ENCODE measurements at places on chromosomes 12 and 14.
A peak's percentile ranks its signal among the peaks of the same experiment; 100 is the strongest.

GRCh38 chr12:118900993-118901392 lies 80.3 kb upstream of the SRRM4 start:
- no peak for DNase-seq

DNA sequence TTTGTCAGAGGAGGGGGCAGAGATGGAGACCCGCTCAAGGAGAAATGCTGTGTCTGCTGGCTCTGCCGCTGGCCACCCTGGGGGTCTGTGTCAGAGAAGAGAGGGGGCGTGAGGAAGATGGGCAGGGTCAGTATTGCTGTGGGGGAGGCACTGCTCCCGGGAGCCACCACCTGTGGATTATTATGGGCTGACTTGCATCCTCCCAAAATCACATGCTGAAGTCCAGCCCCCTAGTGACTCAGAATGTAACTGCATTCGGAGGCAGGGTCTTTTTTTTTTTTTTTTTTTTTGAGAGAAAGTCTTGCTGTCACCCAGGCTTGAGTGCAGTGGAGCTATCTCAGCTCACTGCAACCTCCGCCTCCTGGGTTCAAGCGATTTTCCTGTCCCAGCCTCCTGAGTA lies 12.3 kb downstream of the ABCD4 start:
- DNase-seq, result no peak

DNA sequence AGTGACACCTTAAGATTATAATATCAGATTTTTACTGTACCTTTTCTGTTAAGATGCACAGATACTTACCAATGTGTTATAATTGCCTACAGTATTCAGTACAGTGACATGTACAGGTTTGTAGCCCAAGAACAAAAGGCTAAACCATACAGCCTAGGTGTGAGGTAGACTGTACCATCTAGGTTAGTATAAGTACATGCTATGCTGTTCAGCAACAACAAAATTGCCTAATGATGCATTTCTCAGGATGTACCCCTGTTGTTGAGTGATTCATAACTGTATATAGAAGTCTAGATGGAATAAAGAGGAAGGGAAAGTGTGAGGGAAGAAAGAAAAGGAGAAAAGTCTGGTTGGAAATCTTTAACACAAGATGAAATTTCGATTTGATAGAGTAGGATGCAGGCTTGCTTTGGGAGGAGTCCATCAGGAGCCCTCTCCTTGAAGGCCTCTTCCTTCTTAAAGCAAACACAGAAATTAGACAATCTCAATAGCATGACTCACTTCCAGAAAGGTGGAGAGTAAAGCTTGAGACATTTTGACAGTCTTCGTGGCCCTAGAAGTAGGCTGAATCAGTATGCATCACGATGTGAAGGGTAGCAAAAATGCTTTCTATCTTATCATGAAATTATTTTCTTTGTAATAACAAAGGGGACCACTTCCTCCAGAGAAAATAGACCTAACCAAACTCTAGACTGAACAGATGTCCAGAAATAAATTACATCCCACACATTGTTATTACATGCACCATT lies 191.5 kb downstream of the SYT1 start:
- DNase-seq, result no peak

- DNase-seq, result peak; percentile 71
These were observed 53.8 kb downstream of the VCPKMT start for GRCh38 chr14:50062438-50063085.

GRCh38 chr14:105581551-105582341 lies 55.4 kb downstream of the TMEM121 start:
- no peak for DNase-seq

GRCh38 chr12:49791700-49792099 lies 36.5 kb downstream of the NCKAP5L start:
- no peak for DNase-seq

GRCh38 chr12:128969480-128970055 lies 116.3 kb downstream of the GLT1D1 start:
- no peak for DNase-seq

DNA sequence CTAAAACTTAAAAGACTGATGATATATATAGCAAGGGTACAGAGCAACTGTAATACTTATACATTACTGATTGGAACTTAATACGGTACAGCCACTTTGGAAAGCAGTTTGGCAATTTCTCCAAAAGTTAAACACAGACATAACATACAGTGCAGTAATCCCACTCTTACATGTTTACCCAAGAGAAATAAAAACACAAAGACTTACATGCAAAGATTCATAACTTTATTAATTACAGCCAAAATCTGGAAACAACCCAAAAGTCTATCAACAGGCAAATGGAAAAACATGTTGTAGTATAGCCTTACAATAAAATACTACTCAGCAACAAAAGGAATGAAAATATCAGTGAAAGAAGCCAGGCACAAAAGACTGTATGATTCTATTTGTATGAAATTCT lies 84.6 kb downstream of the GARIN6 start:
- DNase-seq, result no peak

DNA sequence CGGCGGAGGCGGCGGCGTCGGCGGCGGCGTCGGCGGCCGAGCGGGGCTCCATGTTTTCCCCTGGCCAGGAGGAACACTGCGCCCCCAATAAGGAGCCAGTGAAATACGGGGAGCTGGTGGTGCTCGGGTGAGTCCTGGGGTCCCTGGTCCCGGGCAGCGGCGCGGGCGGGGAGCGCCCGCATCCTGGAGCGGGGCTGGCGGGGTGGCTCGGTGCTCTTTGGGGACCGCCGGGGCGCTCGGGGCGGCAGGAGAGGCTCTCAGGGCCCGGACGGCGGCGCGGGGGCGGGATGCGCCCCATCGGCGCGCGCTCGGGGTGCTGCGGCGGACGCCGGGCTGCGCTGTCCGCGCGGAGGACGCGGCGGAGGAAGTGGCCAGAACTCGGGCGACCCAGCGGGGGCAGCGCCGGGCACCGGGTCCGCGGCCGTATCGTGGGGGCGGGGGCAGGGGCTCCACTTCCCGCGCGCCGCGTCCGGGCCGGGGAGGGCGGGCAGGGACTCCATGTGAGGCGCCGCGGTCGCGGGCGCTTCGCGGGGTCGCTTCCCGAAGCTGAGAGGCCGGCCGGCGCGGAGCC lies 485 bp downstream of the PELI2 start:
- DNase-seq, result no peak

DNA sequence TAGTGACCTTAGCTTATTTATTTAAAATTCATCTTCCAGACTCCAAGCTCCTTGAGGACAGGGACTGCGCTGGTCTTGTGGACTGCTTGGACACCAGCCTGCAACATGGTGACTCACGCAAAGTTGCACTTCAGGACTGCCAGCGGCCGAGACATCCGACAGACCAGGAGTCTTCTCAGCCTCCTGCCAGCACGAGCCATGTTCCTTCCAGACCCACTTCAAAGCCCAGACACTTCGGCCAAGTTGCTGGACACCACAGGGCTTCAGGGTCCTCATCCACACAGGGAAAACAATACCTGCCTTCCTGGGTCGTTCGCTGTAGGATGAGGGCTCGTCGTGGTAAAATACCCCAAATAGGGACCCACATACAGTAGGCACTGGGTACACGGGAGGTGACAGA lies 88.7 kb downstream of the BCL11B start:
- peak; percentile 24 for DNase-seq

- no peak for DNase-seq
These were observed 140.9 kb downstream of the NUBPL start for GRCh38 chr14:31702130-31702529.

DNA sequence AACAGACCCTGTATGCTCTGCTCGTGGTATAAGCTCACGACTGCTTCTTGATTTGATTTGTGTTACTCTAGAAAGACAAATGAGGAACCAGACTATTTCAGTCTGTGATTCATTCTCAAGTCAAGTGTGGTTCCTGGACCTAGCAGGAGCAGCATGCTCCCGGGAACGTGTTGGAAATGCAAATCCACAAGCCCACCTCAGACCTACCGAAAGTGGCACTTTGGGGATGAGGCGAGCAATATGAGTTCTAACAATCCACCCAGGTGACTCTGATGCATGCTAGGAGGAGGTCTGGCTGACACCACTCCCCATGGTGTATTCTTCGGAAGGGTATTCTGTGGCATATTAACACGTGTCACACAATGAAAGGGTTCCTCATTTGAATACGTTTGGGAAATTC lies 59.5 kb upstream of the TMX1 start:
- DNase-seq, result no peak

DNA sequence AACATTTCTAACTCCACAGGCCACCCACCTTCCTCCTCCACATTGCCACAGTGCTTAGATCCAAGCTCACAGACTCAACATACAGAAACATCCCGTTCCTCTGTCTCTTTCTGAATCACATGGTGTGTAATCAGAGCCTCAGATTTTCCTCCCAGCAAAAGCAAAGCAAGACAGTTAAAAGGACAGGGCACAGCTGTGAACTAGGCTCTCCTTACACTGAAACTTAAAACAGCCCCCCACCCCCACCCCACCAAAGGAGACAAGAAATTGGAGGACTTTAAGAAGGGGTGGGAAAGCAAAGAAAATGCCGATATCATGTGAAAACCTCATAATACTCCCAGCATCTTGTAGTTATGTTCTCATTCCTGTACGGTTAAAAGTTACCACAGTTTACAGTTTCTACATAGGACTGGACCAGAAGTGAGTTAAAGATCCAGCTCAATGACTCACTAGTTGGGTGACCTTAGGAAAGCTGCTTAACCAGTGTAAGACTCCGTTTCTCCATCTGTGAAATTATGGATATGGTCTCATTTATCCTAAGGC lies 4.8 kb downstream of the YBX3 start:
- no peak for DNase-seq

DNA sequence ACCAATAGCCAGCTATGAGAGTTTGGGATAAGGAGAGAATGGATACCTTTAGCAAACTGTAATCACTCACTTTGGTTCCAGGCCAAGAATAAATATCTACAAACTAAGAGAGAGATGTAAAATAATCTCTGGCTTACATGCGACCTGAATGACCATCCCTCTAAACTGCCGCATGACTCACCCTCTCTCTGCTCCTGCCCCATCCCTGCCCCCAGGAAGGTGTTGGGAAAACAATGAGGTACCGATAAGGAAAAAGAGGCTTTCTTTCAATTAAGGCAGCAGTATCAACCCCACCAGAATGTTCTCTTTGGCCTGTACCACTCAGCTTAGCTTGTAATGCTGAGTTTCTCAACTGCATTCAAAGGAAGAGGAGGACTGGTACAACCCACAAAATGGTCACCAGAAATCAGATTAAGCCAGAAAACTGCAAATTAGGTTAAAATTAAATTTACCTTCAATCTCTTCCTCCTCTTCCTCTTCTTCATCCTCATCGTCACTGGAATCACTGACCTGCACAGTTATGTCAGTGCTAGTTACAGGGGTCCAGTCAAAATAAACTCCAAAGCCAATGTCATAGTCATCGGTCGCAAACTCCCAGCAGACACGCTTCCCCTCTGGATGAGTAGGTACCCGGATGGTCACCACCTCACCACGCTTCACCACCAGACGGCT lies 22.0 kb downstream of the GSTZ1 start:
- no peak for DNase-seq

DNA sequence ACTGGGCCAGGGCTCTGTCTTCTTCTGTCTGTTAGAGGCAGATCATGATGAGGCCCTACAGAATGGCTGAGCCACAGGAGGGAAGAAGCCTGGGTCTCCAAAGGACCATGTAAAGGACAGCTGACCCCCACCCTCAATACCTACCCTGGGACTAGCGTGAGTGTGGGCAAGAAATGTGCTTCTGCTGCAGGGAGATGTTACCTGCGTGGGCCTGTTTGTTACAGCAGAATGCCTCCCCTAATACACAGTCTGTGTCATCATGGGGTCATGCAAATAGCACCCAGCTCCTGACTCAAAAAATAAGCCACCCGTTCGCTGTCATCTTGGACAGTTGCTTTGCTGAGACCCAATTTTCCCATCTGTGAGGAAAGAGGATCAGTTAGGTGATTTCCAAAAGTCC lies 90.6 kb downstream of the CALM1 start:
- DNase-seq, result no peak

- peak; percentile 53 for DNase-seq
These were observed 26.4 kb upstream of the ZFP36L1 start for GRCh38 chr14:68819260-68819691.

DNA sequence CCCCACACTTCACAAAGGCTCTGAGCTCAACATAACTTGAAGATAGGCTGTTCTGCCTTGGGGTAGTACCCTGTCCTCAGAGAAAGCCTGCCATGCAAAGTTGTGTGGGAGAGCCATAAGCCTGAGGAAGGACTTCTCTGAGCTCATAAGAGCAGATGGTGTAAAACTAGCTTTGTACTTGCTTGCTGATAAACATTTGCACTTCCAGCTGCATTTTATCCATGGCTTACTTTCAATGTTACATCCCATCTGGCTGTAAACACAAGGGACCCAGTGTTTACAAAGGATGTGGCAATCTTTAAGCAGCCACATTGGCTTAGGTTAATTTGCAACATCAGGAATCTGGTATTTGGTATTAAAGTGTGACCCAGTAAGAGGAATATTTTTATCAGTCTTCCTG lies 258.1 kb downstream of the IPO8 start:
- DNase-seq, result no peak

DNA sequence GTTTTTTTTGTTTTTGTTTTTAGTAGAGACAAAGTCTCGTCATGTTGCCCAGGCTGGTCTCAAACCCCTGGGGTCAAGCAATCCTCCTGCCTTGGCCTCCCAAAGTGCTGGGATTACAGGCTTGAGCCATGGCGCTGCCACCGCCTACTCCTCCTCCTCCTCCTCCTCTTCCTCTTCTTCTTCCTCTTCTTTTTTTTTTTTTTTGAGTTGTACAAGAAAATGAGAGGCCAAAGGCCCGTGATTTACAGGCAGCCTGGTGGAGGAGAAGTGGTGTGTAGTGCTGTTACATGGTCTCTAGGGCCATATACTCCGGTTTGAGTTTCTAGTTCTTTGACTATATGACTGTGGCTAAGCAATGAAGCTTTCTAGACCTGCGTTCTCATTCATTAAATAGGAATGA lies 29.6 kb upstream of the SPPL3 start:
- DNase-seq, result no peak

- no peak for DNase-seq
These were observed 12.5 kb downstream of the STYK1 start for GRCh38 chr12:10661338-10661737.

- no peak for DNase-seq
These were observed 12.6 kb upstream of the PRPH start for GRCh38 chr12:49282302-49282701.

- DNase-seq, result no peak
These were observed 61.1 kb upstream of the FLRT2 start for GRCh38 chr14:85468816-85469215.

DNA sequence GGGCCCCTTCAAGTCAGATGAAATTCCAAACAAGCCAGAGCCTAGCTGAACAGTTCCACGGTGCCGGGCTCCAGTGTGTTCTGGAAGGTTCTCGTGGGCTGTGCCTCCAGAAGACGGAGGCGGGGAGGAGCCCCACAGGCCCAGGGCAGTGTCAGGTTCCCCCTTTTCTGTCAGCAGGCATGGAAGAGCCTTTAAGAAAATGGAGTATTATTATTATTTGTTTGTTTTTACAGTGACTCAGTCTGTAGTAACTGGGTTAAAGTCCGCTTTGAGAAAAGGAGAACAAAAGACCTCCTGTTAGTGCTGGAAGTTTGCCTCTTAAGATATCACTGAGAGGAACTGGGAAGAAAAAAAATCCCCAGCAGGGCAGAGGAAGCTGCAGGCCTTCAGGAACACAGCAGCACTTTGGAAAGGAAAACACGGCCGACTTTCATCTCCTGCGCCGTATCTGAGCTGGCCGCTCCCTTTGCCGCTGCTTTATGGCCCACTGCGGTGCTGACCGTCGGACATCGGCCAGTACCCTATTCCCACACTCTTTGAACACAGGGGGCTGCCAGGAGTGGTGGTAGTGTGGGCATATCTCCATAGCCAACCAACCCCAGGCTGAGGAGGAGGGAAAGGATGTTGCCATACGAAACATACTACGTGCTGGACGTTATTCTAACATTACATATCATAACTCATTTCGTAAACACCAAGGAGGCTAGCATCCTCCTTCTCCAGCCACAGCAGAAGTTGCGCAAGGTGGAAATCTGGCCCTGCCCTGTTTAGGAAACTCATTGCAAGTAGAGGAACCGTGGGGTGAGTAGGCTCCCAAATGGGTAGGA lies 194.0 kb downstream of the ZFP36L1 start:
- no peak for DNase-seq
